ENCODE measurements at places on chromosomes 6 and 20. TPM values are rescaled to one million over a fixed set of nuclear protein-coding genes. Genes with fewer than 3 reads are reported as not detected.
A peak's percentile ranks its signal among the peaks of the same experiment; 100 is the strongest.

Gene DEFB114
- total RNA-seq = not detected

- H3K36me3 ChIP-seq = no peaks in the 10 kb centered on the region
- peaks cover 2% of the 10 kb centered on the region for H3K27me3 ChIP-seq
- peak overlapping the region; percentile 24 for H3K27ac ChIP-seq
These were observed 14.6 kb downstream of the NOX3 start for GRCh38 chr6:155441112-155441465.

DNA sequence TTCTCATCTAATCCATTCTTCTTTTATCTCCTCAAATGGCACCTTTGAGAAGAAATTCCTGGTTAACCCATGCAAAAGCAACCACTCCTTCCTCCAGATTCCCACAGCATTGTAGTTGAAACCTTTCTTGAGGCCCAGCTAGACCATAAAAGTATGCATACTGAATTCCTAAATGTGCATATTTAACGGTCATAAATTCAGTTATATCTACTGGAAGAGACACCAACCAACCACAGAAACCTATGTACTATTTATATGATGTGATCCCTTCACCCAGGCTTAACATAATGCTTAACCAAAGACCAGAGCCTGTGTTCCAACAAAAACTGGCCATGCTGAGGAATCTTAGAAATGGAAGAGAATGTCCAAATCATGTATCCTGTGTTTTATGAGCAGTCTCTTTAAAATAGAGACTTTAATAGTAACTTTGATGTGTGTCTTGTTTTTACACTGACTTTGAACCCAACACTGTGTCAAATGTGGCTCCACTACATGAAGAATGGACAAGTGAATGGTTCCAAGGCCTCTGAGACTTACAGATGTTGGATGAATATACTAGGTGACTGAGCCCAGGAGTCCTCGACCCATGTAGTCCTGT, 11.4 kb upstream of the TAF8 start:
- H3K27me3 ChIP-seq = peaks cover 3% of the 10 kb centered on the region
- no peak for DNase-seq
- H3K27ac ChIP-seq = no peak overlapping the region
- H3K36me3 ChIP-seq = no peaks in the 10 kb centered on the region
- no peak overlapping the region for H3K4me3 ChIP-seq

GRCh38 chr6:3322366-3322890, 63.7 kb downstream of the PSMG4 start:
- peak overlapping the region; percentile 6 for H3K4me3 ChIP-seq
- peak; percentile 43 for DNase-seq
- peaks cover 7% of the 10 kb centered on the region for H3K36me3 ChIP-seq
- peak overlapping the region; percentile 81 for H3K27ac ChIP-seq

GRCh38 chr6:123841067-123841896, 37.6 kb downstream of the NKAIN2 start:
- H3K27ac ChIP-seq = no peak overlapping the region
- H3K36me3 ChIP-seq = no peaks in the 10 kb centered on the region
- H3K4me1 ChIP-seq = no peaks in the 10 kb centered on the region
- no peaks in the 10 kb centered on the region for H3K27me3 ChIP-seq

DNA sequence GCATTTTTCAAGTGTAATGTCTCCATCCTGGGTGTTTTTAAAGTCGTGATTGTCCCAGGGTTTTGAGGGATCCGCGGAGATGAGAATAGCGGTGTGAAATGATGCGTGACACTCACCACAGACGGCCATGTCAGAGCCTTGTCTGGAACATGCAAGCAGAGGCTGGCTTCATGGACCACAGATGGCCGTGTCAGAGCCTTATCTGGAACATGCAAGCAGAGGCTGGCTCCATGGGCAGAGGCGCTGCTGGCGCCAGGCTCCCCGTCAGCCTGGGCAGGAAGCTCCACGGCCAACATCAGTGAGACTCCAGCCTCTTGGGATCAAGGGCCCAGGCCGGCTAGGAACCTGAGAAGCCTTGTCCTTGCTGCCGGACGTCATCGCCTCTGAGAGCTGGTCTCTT, 7.7 kb upstream of the MRGBP start:
- peak overlapping the region; percentile 29 for H3K27ac ChIP-seq
- peaks cover 22% of the 10 kb centered on the region for H3K4me1 ChIP-seq
- no peaks in the 10 kb centered on the region for H3K27me3 ChIP-seq
- DNase-seq = no peak

DNA sequence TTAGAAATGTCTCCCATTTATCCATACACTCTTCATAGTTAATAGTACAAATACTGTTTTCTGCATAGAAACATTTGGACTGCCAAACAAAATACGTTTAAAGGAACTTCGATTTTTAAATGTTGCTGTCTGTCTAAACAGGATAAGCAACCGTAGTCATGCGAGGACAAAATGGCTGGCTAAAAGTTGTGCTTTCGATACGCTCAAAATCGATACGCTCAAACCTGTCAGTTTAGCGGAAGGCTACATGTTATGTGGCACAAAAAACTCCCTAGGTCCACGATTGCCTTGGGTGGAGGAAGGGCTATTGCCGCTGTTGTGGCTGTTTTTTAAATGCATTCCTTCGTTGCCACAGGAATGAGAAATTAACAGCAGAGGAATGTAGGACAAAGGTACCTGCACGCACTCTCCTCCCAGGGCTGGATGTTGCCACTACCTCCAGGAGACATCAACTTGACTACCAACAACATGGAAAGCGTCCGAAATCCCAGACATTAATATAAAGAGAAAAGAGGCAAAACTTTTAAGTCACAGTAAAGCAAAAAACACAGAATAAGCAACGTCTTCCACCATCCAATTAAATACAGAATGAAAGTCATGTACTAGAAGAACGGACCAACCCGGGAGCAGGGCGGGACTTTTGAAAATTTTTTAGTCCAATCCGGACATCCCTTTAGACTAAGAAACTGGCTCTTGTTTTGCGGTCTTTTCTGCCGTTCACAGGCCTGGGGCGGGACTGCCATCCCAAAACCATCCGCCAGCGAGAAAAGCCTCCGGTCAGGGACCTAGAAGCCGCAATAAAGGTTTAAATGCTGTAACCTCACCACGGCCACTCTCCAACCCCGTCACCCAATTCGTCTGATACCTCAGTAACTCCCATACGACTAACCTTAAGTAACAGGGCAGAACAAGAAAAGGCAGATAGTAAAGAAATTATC, 32.2 kb upstream of the HFE start:
- peak overlapping the region; percentile 97 for H3K4me3 ChIP-seq
- H3K4me1 ChIP-seq = peaks cover 7% of the 10 kb centered on the region
- no peaks in the 10 kb centered on the region for H3K27me3 ChIP-seq
- DNase-seq = peak; percentile 69
- H3K36me3 ChIP-seq = no peaks in the 10 kb centered on the region

All from glutamatergic neuron (in vitro differentiated cells).